ENCODE measurements at places on chromosomes 5 and 9. TPM values are rescaled to one million over a fixed set of nuclear protein-coding genes. Genes with fewer than 3 reads are reported as not detected.

The CCDC192 gene
- not detected for total RNA-seq

The PCDHAC2 gene
- total RNA-seq = 0.13 TPM

The SLC36A2 gene
- total RNA-seq = not detected

The ZCCHC10 gene
- 12.3 TPM for total RNA-seq

The DRD1 gene
- not detected for total RNA-seq

The PRPF4 gene
- total RNA-seq = 21.9 TPM

The BTNL3 gene
- not detected for total RNA-seq

The PCDHGC4 gene
- total RNA-seq = 0.89 TPM

The PCDHGB4 gene
- 10.6 TPM for total RNA-seq

The SPINK4 gene
- total RNA-seq = not detected

The SV2C gene
- total RNA-seq = under 0.01 TPM

The RETREG1 gene
- not detected for total RNA-seq

The OR13C5 gene
- not detected for total RNA-seq
